ENCODE measurements at places on chromosomes 3 and 15.
A peak's percentile ranks its signal among the peaks of the same experiment; 100 is the strongest.

DNA sequence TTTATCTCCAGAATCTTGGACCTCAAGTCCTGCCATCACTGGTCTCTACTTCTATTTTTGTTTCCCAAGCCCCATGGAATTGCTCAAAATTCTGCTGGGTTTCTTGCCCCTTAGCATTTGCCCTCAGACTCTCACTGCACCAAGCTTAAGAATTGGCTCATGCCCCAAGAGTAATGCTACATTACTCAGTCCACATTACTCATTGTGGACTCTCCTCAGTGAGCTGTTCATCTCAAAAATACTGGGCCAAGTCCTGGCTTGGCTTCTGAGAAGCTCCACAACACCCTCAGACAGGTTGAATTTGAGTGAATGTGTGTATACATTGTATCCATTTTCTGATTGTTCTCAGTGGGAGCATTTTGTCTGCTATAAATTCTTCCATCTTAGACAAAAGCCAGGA is 364.4 kb upstream of the ARHGEF26 start:
- no peak for DNase-seq

- no peak for DNase-seq
These were observed 17.2 kb downstream of the EAF2 start for GRCh38 chr3:121852256-121852655.

- DNase-seq, result no peak
These were observed 32.3 kb upstream of the TSEN2 start for GRCh38 chr3:12451960-12452359.

DNA sequence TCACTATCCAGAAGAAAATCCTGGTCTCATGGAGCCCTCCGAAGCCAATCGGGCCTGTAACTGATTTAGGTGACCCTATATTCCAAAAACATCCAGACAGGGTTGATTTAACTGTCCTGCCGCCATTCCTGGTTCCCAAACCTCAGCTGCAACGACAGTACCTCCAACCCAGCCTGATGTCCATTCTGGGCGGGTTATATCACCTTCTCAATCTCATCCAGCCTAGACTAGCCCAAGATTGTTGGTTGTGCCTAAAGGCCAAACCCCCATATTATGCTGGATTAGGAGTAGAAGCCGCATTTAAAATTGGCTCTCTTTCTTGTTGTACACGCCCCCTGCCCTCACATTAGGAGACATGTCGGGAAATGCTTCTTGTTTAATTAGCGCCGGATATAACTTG is 36.7 kb downstream of the ZBTB11 start:
- no peak for DNase-seq

- DNase-seq, result no peak
These were observed 15.1 kb downstream of the ACVR2B start for GRCh38 chr3:38468765-38469164.

GRCh38 chr3:20325563-20325962 is 139.6 kb upstream of the SGO1 start:
- no peak for DNase-seq

DNA sequence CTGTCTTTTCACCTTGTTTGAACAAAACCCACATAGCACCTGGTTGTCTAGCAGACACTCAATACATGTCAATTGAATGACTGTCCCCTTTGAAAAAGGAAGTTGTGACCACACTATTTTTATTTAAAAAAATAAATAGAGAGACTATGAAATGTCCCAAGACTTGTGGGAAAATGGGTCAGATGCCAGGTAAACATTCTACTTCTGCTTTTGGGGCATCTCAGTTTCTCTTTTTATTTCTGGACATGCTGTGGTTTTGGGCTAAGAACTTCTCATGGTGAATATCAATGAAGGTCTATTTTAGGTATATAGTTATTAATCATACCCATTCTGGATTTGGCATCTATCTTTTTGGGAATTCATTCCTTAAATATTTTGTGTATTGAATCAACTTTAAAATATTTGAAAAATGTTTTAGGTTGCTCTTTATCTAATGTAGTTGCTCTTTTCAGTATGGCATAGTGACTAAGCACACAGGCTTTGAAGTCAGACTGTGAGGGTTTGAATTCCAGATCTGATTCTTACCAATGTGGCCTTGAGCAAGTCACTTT is 4.4 kb downstream of the TMEM45A start:
- no peak for DNase-seq

GRCh38 chr3:33037471-33037870 is 59.5 kb downstream of the GLB1 start:
- DNase-seq, result no peak

DNA sequence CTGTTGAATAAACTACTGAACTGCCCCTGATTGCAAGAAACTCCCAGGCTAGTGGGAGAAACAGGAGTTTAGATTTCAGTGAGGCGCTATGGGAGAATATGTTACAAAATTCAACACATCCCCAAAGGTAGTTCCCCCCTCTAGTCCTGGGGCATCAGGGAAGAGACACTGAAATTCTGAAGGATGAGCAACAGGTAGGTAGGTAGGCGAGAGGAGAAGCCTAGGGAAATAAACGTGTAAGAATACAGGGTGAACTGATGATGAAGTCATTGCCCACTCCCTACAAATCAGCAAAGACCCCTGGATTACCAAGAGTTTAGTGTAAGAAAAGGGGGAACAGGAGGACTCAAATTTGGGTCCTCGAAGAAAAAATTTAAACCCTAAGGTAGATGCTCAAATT is 46.3 kb upstream of the RORA start:
- DNase-seq, result no peak

- no peak for DNase-seq
These were observed 207.9 kb upstream of the COL8A1 start for GRCh38 chr3:99430348-99431134.

DNA sequence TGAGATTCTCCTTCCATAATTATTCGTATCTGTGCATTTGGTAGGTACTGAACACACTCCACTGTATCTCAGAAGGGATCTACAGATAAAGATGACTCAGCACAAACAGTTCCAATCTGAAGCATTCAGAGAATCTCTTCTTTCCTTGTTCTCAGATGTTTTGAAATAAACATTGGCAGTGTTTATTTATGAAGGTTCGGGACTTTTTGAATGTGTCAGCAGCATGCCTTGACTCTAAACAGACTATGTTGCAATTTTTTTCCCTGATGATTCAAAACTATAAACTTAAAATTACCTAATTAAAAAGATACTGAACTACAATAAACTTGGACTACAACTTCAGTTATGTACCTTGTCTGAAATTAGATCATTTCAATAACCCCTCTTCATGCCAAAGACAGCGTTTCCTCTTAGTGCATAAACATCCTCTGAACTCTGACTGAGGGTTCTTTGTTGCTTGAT is 612.9 kb upstream of the TBL1XR1 start:
- no peak for DNase-seq

DNA sequence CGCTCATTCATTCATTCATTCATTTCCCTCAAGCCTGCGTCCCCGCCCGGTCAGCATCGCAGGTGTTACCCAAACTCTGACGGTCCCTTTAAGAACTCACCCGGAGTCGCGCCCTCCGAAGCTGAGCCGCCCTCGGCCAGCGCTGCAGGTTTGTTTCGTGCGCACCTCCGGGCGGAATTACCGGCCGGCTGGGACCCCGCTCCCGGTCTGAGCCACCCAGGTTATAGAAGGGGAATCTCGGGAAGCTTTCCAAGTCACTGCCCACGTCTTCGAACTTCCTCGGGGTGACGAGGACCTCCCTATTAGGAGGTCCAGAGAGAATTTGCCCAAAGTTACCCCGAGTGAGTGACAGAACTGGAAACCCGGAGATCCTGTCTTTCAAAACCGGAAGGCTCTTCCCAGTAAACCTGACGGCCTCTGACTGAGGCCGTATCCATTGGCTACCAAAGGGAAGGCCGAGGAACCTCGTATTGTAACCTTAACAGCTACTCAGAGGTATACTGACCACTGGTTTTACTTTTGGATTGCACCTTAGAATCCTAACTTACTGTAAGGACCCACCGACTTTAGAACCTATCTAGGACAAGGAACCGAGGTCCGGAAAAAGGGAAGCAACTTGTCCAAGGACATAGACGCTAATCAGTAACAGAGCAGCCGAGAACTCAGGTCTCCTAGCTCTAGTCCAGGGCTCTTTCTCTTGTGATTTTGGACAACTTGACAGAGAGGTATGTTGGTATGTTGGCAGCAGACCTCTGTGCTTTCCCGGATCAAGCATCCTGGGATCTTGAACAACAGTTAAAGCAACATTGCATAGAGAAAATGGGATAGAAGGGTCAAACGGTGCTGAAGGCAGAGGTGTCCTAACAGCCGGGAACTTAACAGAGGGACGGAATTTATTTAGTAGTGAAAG is 788 bp upstream of the DLG1 start:
- DNase-seq, result peak; percentile 8

GRCh38 chr3:53650424-53650823 is 156.0 kb downstream of the CACNA1D start:
- DNase-seq, result no peak

DNA sequence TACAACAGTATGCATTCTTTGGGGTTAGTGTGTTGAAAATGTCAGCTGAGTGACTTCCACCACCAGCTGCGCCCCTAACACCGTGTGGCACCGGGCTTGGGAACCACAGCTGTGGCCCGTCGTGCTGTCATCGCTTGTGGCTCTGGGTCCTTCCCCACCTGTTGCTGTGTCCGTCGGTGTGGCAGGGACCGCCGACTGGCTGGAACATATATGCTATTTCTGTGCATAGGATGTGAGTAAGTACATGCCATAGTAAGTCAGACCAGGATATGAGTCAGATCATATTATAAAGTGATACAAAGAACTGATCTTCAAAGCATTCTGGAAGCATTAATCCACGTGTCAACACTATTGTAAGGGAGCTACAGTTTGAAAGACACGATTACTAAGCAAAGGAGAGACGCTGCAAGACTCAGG is 31.9 kb downstream of the EHD4 start:
- peak; percentile 24 for DNase-seq

- no peak for DNase-seq
These were observed 22.1 kb downstream of the CLEC3B start for GRCh38 chr3:45048244-45048643.

GRCh38 chr3:170563712-170564423 is 22.0 kb downstream of the SLC7A14 start:
- DNase-seq, result no peak

DNA sequence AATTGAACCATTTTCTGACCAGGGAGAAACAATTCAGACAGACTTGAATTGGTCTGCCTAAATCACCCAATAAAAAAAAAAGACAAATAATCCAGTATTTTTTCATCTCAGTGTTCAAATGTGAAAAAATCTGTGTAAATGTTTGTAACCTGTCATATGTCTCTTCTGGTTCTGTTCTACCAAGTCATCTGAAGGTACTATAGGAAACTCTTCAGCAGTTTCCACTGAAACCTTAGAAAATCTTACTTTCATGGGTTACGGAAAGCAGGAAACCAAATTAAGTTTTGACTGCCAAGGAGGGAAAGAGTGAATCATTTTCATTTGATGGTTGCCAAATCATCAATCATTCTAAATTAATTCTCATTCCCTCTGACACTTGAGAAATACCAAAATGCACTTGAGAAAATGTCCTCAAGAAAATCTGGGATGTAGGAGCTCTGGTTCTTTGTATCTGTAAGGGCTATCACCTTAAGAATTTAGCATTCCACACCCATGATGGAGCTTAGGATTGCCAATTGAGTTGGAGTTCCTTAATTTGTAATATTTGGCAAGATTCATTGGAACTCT is 278.2 kb upstream of the KCNH8 start:
- no peak for DNase-seq

GRCh38 chr3:16759227-16759903 is 125.4 kb upstream of the PLCL2 start:
- DNase-seq, result no peak

DNA sequence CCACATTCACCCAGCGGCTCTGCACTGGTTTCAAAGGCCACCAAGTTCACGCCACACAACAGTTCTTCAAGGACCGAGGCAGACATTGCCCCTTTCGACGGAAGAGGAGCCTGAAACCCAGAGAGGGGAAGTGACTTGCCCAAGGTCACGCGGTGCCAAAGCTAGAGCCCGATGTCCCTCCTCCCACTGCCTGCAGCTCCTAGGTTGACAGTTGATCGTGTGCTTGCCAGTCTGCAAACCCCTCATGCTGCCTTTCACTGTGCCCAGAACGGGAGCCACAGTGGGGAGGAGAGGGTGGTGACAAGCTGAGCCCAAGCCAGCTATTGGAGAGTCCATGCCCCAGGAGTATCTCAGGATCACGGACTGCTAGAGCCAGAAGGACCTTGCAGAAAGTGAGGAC is 230.9 kb downstream of the XXYLT1 start:
- DNase-seq, result no peak

- DNase-seq, result no peak
These were observed 2.2 kb downstream of the RPL4 start for GRCh38 chr15:66502491-66502890.

DNA sequence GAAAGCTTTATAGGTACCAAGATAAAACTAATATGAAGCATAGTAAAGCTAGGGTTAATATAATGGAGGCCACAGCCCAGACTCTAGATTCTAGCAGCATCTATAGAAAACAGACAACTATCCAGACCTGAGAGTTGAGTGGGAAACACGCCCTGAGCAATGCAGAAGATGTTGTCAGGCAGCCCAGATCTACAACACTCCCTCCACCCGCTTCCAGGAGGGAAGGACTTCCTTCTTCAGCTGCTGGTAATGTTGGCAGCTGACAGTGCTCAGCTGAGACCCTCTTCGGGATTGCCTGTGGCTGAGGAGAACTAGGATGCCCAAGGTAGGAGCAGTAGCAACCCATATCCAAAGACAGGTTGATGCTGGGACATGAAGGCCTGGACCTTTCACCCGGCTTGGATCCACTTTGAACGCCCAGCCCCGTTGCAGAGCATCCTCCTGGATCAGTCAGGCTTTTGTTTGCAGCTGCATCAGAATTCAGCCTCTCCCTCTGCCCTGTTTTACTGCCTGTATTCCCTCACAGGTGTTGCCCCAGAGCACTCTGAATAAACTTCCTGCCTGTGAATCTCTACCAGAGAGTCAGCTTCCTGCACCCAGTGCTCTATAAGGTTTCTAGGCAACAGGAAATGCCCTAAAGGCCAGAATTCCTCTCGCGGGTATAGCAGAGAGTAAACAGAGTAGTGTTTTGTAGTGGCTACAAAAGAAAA is 174.7 kb upstream of the IL12A start:
- DNase-seq, result no peak

DNA sequence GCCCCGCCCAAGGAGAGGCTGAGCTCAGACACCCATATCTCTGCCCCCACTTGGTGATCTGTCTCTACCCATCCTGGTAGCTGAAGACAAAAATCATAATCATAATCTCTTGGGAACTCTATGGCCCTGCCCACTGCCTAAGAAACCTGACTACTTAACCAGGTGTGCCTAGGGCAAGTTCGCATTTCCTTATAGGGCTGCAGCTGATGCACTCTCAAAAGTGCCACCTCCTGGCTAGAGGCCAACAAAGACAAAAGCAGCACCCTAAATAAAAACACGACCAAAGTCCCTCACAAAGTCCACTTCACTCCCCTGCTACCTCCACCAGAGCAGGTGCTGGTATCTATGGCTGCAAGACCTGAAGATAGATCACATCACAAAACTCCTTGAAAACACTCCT is 250.4 kb upstream of the SLITRK3 start:
- no peak for DNase-seq

Data from stimulated activated CD8-positive, alpha-beta memory T cell treated with anti-CD3 and anti-CD28 coated beads, Interleukin-7, amount 100 ng/mL, for 1 hour (primary cell).